ENCODE measurements at places on chromosomes 12 and 14. TPM values are rescaled to one million over a fixed set of nuclear protein-coding genes. Genes with fewer than 3 reads are reported as not detected.

- no peaks in the 10 kb centered on the region for H3K36me3 ChIP-seq
- no peak overlapping the region for H3K4me3 ChIP-seq
- no peak overlapping the region for H3K27ac ChIP-seq
Measured at GRCh38 chr14:44767646-44768173, 194.0 kb downstream of the KLHL28 start.

GRCh38 chr14:58540749-58541632, 96.8 kb upstream of the DACT1 start:
- DNase-seq, result no peak
- H3K27ac ChIP-seq, result no peak overlapping the region
- no peak overlapping the region for H3K4me3 ChIP-seq
- no peaks in the 10 kb centered on the region for H3K4me1 ChIP-seq
- H3K36me3 ChIP-seq, result no peaks in the 10 kb centered on the region
- peaks cover 1% of the 10 kb centered on the region for H3K27me3 ChIP-seq

GRCh38 chr14:63205044-63205575, 867 bp downstream of the RHOJ start:
- no peak overlapping the region for H3K4me3 ChIP-seq
- H3K27me3 ChIP-seq, result no peaks in the 10 kb centered on the region
- no peak for DNase-seq
- no peak overlapping the region for H3K27ac ChIP-seq
- H3K36me3 ChIP-seq, result peaks cover 4% of the 10 kb centered on the region
- H3K4me1 ChIP-seq, result peaks cover 19% of the 10 kb centered on the region

- no peak overlapping the region for H3K4me3 ChIP-seq
- H3K27me3 ChIP-seq, result no peaks in the 10 kb centered on the region
- H3K36me3 ChIP-seq, result peaks cover 33% of the 10 kb centered on the region
- peaks cover 6% of the 10 kb centered on the region for H3K4me1 ChIP-seq
- H3K27ac ChIP-seq, result no peak overlapping the region
Measured at GRCh38 chr14:55628426-55628825, 48.4 kb downstream of the KTN1 start.

Gene RAB2B
- total RNA-seq, result 25.0 TPM

Gene FAM222A
- total RNA-seq, result 14.2 TPM

GRCh38 chr14:21197418-21198205, 41.7 kb upstream of the OR5AU1 start:
- no peak overlapping the region for H3K27ac ChIP-seq
- peaks cover 6% of the 10 kb centered on the region for H3K4me1 ChIP-seq
- H3K36me3 ChIP-seq, result peaks cover 3% of the 10 kb centered on the region

Gene LDHB
- total RNA-seq, result 506 TPM

GRCh38 chr12:15004421-15004820, 31.6 kb downstream of the PDE6H start:
- DNase-seq, result no peak
- H3K27me3 ChIP-seq, result no peaks in the 10 kb centered on the region
- H3K27ac ChIP-seq, result no peak overlapping the region

Gene SLC7A8
- 24.3 TPM for total RNA-seq

- H3K36me3 ChIP-seq, result peaks cover 12% of the 10 kb centered on the region
- H3K27me3 ChIP-seq, result peaks cover 23% of the 10 kb centered on the region
- peaks cover 9% of the 10 kb centered on the region for H3K4me1 ChIP-seq
- H3K27ac ChIP-seq, result no peak within 1 kb of the TSS
- DNase-seq, result peak; percentile 12
Measured at GRCh38 chr14:90061685-90062126, at the start of gene KCNK13. TSS of gene KCNK13 (plus strand) at chr14:90061994. CDS start at chr14:90062206, 212 bp downstream.

GRCh38 chr12:22684140-22685118, 59.5 kb downstream of the ETNK1 start:
- no peak overlapping the region for H3K4me3 ChIP-seq
- no peaks in the 10 kb centered on the region for H3K27me3 ChIP-seq
- no peak for DNase-seq
- H3K36me3 ChIP-seq, result peaks cover 6% of the 10 kb centered on the region
- H3K27ac ChIP-seq, result no peak overlapping the region

- no peak overlapping the region for H3K4me3 ChIP-seq
- no peaks in the 10 kb centered on the region for H3K4me1 ChIP-seq
- H3K27ac ChIP-seq, result no peak overlapping the region
- peaks cover 1% of the 10 kb centered on the region for H3K27me3 ChIP-seq
- DNase-seq, result no peak
- no peaks in the 10 kb centered on the region for H3K36me3 ChIP-seq
Measured at GRCh38 chr12:27185234-27186021, 58.7 kb upstream of the STK38L start.

DNA sequence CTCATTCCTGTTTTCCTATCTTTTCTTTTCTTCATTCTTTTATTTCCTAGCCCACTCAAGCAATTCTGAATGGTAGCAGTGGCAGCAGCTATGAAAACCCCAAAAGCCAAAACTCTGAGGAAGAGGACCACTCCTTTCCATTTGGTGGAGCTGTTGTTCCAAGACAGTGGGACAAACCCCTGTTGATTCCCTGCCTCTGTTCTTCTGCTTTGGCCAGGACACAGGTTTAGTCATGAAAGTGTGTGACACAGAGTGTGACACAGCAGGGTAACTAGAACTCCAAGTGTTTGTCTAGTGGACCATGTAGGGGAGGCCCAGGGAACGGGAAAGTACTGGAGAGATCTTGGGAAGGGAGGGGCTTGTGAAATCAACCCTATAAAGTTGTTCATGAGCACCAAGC, 71.1 kb downstream of the PTCSC3 start:
- no peaks in the 10 kb centered on the region for H3K4me1 ChIP-seq
- DNase-seq, result peak; percentile 16
- no peaks in the 10 kb centered on the region for H3K36me3 ChIP-seq
- no peak overlapping the region for H3K27ac ChIP-seq
- no peak overlapping the region for H3K4me3 ChIP-seq
- no peaks in the 10 kb centered on the region for H3K27me3 ChIP-seq

Gene COL2A1
- total RNA-seq, result 1.9 TPM

DNA sequence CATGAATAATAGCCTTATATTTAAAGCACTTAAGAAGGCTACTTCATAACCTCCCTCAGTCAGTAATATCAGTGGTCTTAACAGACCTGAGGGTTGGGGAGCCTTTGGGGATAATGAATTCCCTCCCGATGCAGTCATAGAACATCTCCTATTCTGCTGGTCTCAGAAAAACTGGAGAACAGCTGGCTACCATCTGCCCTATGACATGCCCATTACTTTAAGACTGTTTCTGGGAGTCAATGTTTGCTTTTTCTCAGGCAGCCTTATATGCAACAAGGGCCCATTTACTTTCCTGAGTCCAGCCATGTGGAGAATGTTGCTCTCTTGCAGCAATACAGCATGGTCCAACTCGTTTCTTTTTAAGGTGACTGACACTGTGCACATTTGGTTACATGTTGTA, 161.7 kb upstream of the PARP11 start:
- H3K27ac ChIP-seq, result no peak overlapping the region
- no peak for DNase-seq
- no peaks in the 10 kb centered on the region for H3K27me3 ChIP-seq

- peaks cover 11% of the 10 kb centered on the region for H3K27me3 ChIP-seq
- no peak overlapping the region for H3K4me3 ChIP-seq
- DNase-seq, result no peak
- no peaks in the 10 kb centered on the region for H3K36me3 ChIP-seq
- no peak overlapping the region for H3K27ac ChIP-seq
- peaks cover 7% of the 10 kb centered on the region for H3K4me1 ChIP-seq
Measured at GRCh38 chr14:103280278-103280928, 53.6 kb upstream of the EIF5 start.

Gene C1RL
- total RNA-seq, result 62.3 TPM

Gene SLC6A13
- 0.90 TPM for total RNA-seq

DNA sequence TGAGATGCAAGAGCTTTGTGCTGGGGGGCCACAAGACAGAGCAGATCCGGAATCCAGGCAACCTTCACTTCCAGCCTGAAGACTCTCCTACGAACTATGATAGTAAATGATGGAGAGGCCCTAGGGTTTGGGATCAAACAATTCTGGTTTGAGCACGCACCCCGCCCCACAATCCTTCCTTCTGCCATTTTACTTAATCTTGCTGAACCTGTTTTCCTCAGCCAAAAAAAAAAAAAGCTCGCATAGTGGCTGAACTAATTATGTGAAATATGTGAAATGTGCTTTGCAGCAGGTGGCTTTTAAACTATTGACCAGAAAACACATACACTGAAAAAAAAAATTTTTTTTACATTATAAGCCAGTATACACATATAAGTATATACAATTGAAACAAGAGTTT, 667 bp upstream of the ITFG2 start:
- peaks cover 2% of the 10 kb centered on the region for H3K27me3 ChIP-seq
- H3K36me3 ChIP-seq, result no peaks in the 10 kb centered on the region
- peaks cover 6% of the 10 kb centered on the region for H3K4me1 ChIP-seq
- H3K4me3 ChIP-seq, result no peak overlapping the region
- peak overlapping the region; percentile 97 for H3K27ac ChIP-seq
- no peak for DNase-seq

GRCh38 chr12:75706786-75707605, 195.6 kb upstream of the KRR1 start:
- peaks cover 69% of the 10 kb centered on the region for H3K4me1 ChIP-seq
- peak overlapping the region; percentile 93 for H3K27ac ChIP-seq
- H3K4me3 ChIP-seq, result no peak overlapping the region

DNA sequence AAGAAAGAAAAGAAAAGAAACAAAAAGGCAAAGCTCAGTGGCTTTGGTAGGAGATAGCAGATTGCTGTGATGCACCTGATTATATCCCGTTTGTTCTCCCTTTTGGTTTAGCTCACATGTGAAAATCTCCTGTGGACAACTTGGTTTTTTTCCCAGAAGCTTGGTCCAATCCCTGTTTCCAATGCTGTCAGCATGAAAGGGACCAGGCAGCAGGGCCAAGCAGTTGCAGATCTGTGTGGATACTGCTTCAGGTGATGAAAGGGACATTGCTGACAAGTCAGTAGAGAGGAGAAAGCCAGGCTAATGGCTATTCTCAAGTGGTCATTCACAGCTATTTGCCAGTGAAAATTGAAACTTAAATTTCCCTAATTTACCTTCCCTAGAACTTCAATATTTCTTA, 18.8 kb upstream of the SLCO1A2 start:
- no peak overlapping the region for H3K27ac ChIP-seq
- H3K36me3 ChIP-seq, result no peaks in the 10 kb centered on the region
- H3K4me3 ChIP-seq, result no peak overlapping the region
- no peaks in the 10 kb centered on the region for H3K27me3 ChIP-seq

Gene CCNT1
- total RNA-seq, result 46.1 TPM

DNA sequence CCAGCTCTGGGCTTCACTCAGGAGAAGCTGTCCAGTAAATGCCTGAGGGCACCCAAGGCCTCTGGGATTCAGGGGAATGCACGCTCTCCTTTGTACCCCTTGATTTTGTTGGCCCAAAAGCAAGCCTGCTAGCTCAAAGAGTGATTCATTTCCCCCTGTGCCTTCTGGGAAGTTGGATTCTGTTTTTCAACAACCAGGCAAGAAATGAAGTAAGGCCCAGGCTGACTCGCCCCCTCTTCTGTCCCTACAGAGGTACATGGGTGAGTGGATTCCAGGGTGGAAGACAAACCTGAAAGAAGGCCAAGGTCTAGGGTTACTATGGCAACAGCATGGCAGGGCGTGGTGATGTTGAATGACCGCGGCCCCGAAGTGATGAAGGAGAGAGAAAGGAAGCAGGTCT, 9.3 kb upstream of the SERPINA5 start:
- H3K36me3 ChIP-seq, result no peaks in the 10 kb centered on the region
- peaks cover 2% of the 10 kb centered on the region for H3K27me3 ChIP-seq
- H3K4me3 ChIP-seq, result no peak overlapping the region
- no peaks in the 10 kb centered on the region for H3K4me1 ChIP-seq
- no peak for DNase-seq
- H3K27ac ChIP-seq, result no peak overlapping the region

- no peaks in the 10 kb centered on the region for H3K36me3 ChIP-seq
- no peak overlapping the region for H3K27ac ChIP-seq
- H3K4me1 ChIP-seq, result peaks cover 14% of the 10 kb centered on the region
- H3K4me3 ChIP-seq, result no peak overlapping the region
- H3K27me3 ChIP-seq, result no peaks in the 10 kb centered on the region
Measured at GRCh38 chr12:39906237-39906636, 199.6 kb downstream of the SLC2A13 start.

DNA sequence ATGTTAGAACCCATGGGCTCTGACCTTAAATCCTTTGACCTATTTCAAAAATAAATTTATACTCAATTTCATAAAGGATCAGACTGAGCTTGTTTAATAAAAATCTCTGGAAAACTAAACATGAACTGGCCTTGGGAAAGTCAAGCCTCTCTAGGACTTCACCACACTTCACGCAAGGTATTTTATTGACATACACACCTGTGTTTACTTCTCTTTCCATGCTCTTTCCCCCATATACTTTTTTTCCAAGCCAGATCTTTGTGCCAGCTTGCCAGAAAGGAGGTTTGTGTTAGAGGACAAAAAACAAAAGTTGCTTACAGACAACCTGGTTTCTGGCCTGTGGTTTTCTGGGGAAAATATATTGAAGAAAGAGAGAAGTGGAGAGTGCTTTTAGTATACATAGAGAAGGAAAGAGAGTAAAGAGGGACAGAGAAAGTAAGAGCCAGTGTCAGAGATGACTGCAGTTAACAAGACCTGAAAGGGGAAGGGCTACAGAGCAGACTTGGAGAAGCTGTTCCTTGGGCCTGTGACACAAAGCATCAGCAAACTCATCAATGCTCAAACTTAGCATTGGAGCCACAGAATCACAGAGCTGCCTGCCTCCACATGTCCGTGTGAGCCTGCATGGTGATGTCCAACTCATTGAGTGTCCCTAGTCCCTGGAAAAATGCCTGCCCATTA, 77.3 kb upstream of the TMTC2 start:
- no peaks in the 10 kb centered on the region for H3K36me3 ChIP-seq
- H3K4me1 ChIP-seq, result no peaks in the 10 kb centered on the region
- H3K4me3 ChIP-seq, result no peak overlapping the region
- no peaks in the 10 kb centered on the region for H3K27me3 ChIP-seq
- H3K27ac ChIP-seq, result no peak overlapping the region
- no peak for DNase-seq

DNA sequence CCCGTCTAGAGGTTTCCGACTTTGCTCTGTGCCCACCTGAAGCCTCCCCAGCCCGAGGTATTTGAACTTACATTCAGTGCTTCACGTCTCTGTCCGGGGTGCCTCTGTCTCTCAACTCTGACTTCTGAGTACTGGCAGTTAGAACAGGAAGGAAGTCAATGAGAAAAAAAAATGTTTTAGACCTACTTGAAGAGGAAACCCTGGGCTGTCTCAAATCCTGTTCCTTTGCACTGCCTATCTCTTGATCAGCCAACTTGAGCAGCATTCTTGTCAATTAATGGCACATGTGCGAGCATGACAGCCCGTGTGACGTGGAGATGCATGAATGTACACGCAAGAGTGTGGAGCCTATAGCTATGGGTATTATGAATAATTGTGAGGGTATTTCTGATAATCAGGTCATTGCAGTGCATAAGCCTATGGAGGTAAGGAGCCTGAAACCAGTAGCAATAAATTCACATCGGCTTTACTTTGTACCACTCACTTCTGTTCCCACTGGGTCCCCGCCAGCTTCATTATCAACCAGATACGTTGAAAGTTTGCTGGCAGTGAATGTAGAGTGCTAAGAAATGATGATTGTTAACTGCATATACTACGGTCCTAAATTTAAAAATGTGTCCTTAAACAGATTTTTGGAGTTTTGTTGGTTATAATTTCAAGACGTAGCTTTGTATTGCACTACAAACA, at the start of gene ARHGDIB:
TSS of gene ARHGDIB (minus strand) at position 136 of the 687 bp plus-strand sequence. CDS start 10,889 bp downstream, outside the sequence.
- DNase-seq, result no peak
- H3K4me1 ChIP-seq, result peaks cover 27% of the 10 kb centered on the region
- peak within 1 kb of the TSS; percentile 98 for H3K27ac ChIP-seq
- H3K36me3 ChIP-seq, result peaks cover 4% of the 10 kb centered on the region

GRCh38 chr14:67831113-67831512, 11.5 kb downstream of the RAD51B start:
- H3K27ac ChIP-seq, result no peak overlapping the region
- DNase-seq, result no peak
- peaks cover 2% of the 10 kb centered on the region for H3K27me3 ChIP-seq
- no peaks in the 10 kb centered on the region for H3K4me1 ChIP-seq

All from endothelial cell (in vitro differentiated cells).